Neuronal stem cell (in vitro differentiated cells): ENCODE measurements at places on chromosomes 5 and 9.
A peak's percentile ranks its signal among the peaks of the same experiment; 100 is the strongest.

DNA sequence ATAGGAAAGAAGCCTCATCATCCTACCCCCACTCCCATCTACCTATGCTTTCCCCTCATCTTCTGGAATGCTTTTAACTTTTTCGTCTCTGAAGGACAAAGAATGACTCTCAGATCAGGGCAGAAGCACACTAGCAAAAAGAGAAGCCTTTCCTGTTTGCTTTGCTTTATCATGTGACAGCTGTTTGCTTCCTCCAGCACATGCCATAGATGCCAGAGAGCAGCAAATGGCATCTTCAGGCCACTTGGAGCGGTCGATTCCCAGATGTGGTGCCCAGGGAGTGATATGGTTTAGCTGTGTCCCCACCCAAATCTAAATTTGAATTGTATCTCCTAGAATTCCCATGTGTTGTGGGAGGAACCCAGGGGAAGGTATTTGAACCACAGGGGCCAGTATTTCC is 294.8 kb downstream of the GADD45G start:
- DNase-seq: no peak

DNA sequence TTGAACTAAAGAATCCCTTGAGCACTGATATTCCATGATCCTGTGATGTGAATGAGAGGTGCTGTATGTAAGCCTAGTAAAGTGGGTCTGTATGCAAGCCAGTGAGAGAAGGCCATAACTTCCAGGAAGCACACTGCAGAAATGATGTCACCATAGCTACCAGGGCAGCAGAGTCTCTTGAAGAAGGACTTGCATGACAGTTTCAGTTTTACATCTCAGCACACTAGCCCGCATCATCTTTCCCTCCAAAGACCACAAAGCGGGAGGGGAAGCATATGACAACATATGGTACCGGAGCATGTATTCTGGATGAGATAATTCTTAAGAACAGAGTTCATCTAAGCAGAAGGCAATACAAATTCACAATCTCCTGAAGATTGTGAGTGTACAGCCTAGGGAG is 37.6 kb upstream of the MAST4 start:
- DNase-seq: no peak

GRCh38 chr5:167442922-167443321 is 848.5 kb upstream of the WWC1 start:
- DNase-seq: no peak

DNA sequence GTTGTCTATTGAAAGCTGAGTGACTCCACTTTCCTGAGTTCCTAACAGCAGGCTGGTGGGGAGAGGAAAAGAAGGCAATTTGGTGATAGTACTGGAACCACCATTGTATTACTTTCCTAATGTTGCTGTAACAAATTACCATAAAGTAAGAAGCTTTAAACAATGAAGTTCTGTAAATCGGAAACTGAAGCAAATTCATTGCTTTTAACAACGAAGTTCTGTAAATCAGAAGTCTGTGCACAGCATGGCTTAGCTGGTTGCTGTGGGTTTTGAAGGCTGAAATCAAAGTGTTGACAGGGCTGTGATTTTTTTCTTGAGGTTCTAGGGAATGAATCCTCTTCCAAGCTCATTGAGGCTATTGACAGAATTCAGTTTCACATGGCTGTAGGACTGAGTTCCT is 72.3 kb downstream of the SLC44A1 start:
- no peak for DNase-seq

GRCh38 chr9:27371382-27371781 is 74.4 kb upstream of the EQTN start:
- no peak for DNase-seq

DNA sequence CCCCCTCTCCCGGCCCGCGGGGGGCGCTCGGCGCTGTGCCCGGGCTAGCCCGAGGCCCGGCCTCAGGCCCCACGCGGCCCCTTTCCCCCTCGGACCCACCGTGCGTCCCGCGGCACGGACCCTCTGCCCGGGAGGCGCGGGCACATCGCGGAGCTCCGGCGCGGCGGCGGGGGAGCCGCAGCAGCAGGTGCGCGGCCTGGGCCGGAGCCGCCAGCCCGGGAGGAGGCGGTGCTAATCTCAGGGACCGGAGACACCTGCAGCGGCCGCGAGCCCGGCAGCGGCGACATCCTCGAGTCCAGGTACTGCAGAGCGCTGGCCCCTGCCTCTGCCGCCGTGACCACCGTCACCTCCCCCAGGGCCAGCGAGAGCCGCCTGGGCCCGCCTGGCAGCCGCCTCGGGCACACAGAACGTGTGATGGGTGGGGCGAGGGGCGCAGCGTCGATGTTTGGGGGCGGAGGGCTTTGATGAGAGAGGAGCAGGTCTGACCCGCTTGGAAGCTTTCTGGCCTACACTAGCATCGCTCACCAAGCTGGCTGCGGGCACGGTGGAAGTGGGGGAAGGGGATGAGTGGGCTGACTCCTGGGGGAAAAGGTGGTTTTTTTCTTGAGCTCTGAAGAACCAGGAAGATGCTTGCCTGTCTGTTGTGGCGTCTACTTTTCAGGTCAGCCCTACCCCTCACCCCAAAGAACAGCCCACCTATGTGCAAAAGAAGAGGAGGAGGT is 524 bp downstream of the CYFIP2 start:
- peak; percentile 20 for DNase-seq

DNA sequence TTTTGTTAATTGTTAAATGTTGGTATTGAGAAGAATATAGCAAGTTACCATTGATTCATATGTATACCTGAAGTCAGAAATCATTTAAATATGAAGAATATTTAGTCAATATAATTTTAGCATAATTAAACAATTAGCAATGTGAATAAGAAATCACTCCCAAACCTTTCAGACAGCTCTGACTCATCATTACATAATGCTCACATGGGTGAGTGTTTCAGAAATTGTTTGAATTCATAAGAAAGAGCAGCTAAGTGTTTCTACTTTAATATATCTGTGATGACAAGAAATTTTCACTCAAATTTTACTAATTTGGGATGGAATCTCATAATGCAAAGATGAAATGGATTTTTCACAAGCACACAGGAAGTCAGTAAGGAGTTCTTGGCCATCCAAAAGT is 42.0 kb upstream of the CDC42SE2 start:
- no peak for DNase-seq

- no peak for DNase-seq
Observed at GRCh38 chr5:107792940-107793339, 122.2 kb upstream of the EFNA5 start.
